ENCODE measurements at places on chromosomes 3 and 15. TPM values are rescaled to one million over a fixed set of nuclear protein-coding genes. Genes with fewer than 3 reads are reported as not detected.
A peak's percentile ranks its signal among the peaks of the same experiment; 100 is the strongest.

- DNase-seq, result no peak
Measured at GRCh38 chr15:101113114-101114005, 138.5 kb downstream of the CHSY1 start.

DNA sequence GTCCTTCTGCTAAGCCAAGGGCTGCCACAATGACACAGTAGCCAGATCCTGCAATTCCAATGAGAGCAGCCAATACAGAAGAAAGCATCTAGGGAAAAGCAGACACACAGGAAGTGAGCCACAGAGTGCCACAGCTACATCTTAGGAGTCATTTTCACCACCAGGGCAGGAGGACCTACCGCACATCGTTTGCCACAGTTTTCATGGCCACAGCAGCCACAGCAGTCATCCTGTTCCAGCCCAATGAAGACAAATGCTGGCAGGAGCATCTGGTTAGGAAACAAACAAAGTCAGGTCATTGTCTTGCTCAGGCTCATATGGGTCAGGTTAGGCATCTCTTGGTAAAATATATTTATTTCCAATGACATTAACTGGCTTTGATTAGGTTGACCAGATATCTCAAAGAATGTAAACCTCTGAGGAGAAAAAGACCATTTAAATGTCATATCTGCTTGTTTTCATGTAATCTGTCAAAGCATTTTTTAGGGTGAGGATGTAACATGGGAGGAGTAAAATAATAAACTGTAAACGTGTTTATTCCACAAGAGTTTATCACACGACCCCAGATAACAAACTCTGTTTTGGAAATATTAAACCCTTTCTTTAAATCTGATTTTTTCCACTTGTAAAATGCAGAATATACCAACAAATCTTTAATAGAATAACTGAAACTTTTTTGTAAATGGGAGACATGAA, 1.8 kb downstream of the TM4SF1 start:
- DNase-seq, result peak; percentile 53

DNA sequence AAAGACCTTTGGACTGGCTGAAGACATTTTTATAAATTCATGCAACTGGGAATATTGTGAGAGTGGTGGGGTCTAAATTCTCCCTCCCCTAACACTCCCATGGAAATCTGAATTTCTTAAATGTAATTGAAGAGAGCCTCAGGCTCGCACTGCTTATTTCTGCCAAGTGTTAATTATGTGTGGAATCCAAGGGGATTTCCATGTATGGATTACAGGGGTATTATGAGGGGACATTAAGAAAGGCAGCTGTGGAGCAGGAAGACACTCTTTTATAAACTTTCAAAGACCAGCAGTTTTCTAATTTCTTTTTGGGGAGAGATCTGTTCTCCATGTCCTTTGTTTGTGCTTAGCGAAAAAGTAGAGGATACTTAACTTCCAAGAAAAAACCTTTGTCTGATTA, 152.1 kb upstream of the TBL1XR1 start:
- no peak for DNase-seq

- DNase-seq, result no peak
Measured at GRCh38 chr3:144482876-144483275, 511.3 kb downstream of the DIPK2A start.

DNA sequence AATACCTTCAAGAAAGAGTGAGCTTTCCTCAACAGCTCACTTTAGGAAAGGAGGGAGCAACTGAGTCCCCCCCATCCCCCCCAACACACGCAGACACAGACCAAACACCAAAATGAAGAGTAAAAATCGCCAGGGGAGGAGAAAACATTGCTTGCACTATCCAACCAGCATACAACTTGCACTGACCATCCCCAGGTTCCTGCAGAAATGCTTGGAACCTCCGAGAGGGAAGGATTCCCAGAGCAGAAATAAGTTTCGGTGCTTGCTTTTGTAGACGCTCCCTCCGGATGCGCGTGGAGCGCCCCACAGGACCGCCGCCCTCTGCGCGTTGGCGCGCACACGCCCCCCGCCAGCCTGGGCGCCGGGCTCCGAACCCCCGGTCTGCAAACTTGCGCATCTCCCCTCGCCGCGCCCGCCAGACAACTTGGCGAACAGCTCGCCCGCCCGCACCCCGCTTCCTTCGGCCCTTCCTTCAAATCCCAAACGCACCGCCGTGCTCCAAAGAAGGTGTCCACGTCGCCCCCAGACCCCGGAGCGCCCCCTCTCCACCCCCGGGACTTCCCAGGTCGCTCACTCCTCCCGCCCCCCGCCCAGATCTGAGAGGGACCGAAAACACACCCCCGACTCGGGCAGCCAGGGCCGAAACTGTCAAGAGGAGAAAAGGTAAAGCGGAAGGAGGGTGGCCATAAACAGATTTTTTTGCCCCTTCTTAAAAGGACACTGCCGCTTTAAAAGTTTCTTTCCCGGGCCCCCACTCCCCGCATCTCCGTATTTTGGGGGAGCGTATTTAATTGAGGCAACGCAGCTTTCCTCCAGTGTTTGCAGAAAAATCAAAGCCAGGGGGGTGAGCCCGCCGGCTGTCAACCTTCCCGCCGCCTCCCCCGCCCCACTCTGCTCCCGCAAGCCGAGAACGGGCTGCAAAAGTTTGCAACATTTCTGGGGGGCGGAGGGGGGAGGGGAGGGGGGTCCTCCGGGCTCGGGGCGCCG, 859 bp downstream of the RORA start:
- DNase-seq, result peak; percentile 59

DNA sequence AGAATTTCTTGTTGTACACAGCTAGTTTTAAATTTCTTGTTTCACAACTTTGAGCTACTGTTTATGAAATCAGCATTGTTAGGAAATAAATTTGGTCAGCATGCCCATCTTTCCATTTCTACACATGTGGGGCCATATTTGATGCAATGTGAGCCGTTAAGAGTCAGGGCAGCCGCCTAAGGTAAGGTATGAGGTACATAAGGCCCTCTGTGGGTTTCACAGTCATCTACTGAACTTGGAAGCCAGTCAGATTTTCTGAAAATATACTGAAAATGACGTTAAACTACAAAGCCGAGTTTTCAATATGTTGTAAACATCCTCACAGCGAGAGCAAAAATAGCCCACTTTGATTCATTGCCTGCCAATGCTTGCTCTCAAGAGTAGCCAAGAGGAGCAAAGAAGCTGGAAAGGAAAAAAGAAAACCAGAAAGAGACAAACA, 94.7 kb upstream of the PDZRN3 start:
- DNase-seq, result no peak

DNA sequence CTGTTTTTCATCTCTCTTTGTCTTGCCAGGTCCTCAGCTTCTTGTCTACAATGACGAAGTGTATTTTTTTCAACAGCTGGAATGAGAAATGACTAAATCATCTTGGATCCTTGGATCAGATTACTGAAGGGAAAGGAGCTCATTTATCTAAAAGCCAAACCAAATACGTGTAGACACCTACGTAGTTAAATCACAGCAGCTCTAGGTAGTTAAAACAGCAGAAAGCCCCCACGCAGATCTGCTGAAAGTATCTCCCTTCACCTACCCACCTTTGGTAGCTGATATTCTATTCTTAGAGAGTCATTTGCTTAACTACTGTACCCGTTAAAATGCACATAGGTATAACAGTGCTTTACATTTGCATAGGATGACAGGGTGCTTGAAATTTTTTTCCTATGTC, 105.5 kb upstream of the WNT5A start:
- no peak for DNase-seq

- DNase-seq, result no peak
Measured at GRCh38 chr3:21989341-21990042, 238.5 kb upstream of the ZNF385D start.

DNA sequence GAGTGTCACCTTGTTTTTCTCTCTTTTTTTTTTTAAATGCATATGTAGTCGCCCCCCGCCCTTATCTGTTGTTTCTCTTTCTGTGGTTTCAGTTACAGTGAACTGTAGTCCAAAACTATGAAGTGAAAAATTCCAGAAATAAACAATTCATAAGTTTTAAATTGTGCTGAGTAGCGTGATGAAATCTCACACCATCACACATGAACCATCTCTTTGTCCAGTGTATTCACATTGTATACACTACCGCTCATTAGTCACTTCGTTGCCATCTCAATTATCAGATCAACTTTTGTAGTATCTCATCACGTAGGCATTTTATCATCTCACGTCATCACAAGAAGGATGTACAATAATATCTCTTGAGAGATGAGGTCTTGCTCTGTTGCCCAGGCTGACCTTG, 62.5 kb upstream of the MLF1 start:
- DNase-seq, result no peak

DNA sequence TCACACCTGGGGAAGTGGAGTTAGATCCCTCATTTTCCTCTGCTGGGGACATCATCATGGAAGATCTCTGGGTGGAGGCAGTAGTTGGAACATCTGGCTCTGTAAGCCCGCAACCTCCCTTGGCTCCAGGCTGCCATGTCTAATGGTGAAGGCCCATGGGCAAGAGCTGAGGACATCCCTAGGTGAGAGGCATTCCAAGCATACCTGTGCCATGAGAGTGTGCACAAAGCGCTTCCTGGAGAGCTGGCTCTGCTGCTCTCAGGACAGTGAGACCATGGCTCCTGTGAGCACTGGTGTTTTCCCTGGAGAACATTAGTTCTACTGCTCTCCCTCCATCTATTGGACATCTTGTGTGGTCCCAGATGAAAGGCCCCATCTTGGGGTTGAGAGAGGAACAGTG, 7.7 kb downstream of the MAPKAPK3 start:
- DNase-seq, result no peak

DNA sequence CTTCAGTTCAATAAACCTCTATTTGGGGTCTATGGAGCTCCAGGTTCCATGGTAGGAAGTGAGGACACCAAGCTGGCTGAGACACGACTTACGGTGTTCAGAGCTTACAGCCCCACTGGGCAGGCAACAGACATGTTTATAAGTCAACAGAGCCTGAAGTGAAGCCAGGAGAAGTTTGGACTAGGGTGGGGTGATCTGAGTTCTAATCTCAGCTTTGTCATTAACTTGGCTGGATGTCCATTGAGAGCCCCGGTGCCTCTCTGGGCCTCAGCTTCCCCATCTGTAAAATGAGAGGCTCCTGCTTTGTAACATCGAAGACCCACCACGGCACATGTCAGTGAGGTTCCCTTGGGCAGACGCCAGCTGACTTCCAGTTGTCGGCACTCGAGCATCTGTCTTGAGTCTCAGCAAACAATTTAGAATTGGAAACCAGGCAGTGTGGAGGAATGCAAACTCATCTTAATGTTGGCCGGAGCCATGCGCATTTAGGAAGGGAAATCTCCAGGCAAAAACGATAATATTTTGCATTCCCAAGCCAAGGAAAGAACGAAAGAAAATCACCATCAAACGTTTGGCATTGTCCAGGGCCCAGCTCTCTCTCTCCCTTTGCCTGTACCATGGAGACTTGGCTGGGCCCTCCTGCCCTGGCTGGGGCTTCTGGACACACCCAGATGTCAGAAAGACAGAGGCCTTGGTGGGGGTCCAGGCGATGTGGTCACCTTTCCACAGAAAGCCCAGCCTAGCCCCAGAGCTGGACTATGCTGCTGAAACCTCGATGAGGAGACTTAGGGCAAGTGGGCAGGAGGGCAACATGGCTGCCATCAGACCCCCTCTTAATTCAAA, 18.4 kb downstream of the ITGA11 start:
- DNase-seq, result peak; percentile 88

GRCh38 chr3:78642226-78643035, 1125.4 kb downstream of the ROBO1 start:
- no peak for DNase-seq

DNA sequence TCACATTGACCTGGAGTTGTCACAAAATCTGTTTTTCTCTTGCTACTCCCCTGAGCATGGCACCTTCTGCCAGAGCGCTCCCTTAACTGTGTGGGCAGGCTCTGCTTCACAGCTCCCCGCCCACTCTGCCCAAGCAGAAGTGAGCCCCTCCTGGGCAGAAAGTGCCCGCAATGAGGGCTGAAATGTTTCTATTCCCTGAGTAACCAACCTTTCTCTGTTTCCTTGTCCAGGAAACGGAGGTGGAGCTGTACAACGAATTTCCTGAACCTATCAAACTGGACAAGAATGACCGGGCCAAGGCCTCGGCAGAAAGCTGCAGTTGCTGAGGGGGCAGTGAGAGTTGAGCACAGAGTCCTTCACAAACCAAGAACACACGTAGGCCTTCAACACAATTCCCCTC, 66.3 kb upstream of the ACAD9 start:
- peak; percentile 70 for DNase-seq

- no peak for DNase-seq
Measured at GRCh38 chr3:32147933-32148332, 41.5 kb downstream of the GPD1L start.

GRCh38 chr15:78012643-78013077, 64.9 kb downstream of the TBC1D2B start:
- DNase-seq, result peak; percentile 52

- peak; percentile 68 for DNase-seq
Measured at GRCh38 chr3:112629425-112629824, 11.5 kb downstream of the CCDC80 start.

- DNase-seq, result no peak
Measured at GRCh38 chr3:41224120-41224806, 25.0 kb downstream of the CTNNB1 start.

- DNase-seq, result no peak
Measured at GRCh38 chr15:26242565-26243071, 379.5 kb upstream of the ATP10A start.

DNA sequence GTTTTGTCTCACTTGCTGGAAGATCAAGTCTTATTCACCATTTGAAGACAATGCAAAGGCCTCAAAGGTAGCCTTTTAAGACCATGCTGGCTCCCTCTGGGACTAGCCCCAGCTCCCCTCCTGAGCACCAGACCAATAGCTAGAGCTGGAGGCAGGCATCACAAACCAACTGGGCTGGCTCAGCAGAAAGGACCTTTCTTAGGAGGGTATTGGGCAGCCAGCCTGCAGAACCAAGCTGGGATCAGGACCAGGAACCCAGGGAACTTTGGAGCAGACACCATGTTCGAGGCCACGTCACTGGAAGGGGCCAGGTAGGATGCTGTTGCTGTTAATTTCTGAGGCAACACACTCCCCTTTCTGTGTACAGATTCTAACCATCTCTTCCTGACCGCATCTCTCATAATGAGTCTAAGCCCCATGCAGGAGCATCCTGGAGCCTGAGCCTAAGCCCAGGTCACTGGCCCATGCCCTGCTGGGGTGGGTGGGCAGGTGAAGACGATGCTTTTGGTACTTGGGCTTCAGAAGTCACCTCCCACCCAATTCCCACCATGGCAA, 81.4 kb upstream of the KLF13 start:
- DNase-seq, result peak; percentile 19

CPLX3 gene
- 13.3 TPM for polyA plus RNA-seq

COLQ gene
- polyA plus RNA-seq, result 4.3 TPM

MB21D2 gene
- 1.3 TPM for polyA plus RNA-seq

ALDH1A2 gene
- polyA plus RNA-seq, result 14.7 TPM

FBXL22 gene
- polyA plus RNA-seq, result 19.5 TPM

ARGFX gene
- polyA plus RNA-seq, result not detected

MME gene
- 2.5 TPM for polyA plus RNA-seq

KIF7 gene
- polyA plus RNA-seq, result 4.4 TPM

VGLL3 gene
- polyA plus RNA-seq, result 2.2 TPM

GRAMD2A gene
- polyA plus RNA-seq, result 0.14 TPM

Measured in right cardiac atrium (tissue), 5 donors.